ENCODE measurements at places on chromosomes 3 and 15.

DNA sequence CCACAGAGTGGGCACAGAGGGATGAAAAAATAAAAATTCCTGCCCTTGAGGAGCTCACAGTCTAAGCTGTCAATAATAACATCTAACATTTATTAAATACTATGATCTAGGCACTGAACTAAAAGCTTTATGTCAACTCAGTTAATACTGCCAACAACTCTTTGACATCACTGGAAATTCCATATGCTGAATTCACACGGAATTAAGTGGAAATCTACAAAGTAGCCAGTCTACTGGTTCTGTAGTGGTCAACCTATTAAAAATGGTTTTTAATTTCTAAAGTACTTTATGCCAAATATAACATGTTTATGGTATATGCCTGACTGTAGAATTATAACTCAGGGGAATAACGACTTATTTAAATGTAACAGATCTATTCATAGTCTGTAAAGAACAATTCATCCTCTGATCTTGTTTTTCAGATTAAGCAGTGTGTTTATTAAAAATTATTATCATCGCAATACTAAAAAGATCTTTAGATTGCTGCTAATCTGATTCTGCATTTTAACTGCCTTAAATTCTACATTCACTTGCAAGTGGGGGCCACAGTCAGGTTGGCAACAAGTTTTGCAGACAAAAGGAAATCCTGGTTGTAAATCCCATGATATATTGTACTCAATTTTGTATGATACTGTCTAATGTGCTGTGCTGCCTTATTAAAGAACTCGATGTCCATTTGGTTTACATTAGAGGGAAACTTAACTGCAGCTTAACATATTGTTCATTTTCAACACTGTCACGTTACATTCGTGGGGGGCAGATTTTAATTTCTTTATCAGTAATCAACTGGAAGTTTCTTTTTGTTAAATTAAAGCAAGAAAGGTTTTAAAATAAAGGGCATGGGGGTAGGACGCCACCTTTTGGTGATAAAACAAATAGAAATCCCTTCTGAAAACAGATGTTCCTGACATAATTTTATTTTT is 2.6 kb upstream of the FOXP1 start:
- no peak for DNase-seq

DNA sequence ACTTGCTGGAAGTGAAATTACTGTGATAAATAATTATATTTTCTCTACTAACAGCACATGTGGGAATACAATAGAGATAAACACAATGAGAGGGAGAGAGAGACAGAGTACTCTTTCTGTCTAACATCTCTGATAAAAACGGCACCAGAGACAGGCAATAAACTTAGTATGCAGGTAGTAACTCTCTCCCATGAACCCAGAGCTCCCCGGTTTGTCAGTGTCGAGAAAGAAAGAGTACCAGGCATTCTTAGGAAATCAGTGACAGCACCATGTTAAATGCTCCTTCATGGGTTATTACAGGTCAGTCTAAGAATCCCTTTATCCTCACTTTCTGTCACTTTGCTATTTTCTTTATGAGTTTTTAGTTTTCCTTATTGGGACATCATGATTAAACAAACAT is 110.7 kb upstream of the EPHA3 start:
- DNase-seq = no peak

GRCh38 chr3:124560666-124561215 is 169.5 kb upstream of the UMPS start:
- no peak for DNase-seq

GRCh38 chr15:57686657-57687056 is 19.9 kb upstream of the POLR2M start:
- no peak for DNase-seq

GRCh38 chr15:88061452-88061851 is 195.1 kb downstream of the NTRK3 start:
- DNase-seq = no peak

DNA sequence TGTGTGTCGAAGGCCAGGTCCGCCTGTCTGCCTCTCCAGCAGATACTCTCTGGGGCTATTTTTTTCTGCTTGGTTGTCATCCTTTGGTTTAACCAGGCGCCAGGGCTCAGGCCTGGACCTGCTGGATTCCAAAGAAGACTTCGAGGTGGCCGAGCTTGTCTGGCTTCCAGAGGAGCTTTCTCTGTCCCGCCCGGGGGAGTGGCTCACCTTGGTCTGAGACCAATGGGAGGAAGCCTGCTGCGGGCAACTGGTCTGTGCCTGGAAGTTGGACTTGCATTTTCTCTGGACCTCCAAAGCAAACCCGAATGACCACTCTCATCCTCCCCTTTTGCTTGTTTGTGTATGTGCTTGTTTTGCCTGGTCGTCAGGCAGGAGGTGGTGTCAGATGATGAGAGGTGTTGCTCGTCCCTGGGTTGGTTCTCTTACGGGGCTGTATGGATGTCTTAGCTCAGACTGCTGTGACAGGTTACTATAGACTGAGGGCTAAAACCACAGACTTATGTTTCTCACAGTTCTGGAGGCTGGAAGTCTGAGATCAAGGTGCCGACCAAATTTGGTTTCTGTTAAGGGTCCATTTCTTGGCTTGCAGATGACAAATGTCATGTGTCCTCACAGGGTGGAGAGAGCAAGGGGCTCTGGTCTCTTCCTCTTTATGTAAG is 19.3 kb downstream of the IGF1R start:
- no peak for DNase-seq

DNA sequence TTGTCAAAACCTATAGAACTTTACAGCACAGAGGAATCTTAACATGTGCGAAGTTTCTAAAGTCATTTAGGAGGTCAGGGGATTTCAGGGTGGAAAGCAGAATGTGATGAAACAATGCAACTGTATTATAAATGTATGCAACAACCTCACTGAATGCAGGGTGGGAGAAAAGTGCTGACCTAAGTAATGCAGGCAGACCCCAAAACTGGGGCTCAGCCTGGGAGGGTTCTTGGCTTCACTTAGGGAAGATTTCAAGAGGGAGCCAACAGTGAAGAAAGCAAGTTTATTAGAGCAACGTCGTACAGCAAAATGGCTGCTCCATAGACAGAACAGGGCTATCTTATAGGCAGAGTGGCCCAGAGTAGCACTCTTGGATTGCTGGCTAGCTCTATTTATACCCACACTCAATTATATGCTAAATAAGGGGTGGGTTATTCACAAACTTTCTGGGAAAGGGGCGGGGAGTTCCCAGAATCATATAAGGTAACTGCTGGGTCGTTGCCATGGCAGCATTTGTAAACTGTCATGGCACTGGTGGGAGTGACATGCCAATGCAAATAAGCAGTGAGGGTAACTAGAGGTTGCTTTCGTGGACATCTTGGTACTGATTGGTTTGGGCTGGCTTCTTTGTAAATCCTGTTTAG is 14.2 kb upstream of the CAND2 start:
- no peak for DNase-seq

DNA sequence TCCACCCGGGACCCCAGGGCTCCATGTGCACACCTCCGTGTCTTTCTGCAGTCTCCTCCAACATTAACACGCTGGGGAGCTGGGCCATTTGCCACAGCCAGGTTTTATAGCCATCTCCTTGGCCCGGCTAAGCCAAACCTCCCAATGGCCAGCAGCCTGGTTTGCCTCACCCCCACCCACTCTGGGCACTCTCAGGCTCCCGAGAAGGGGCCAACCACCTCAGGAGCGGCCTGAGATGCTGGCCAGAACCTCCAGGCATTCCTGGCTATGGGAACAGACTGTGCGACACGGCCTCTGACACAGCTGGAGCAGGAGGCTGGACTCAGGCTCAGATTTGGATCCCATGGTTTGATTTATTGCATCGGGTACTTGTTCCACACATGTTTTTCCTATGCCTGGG is 289.7 kb downstream of the RPLP1 start:
- no peak for DNase-seq
